ENCODE measurements at places on chromosomes 3 and 15. TPM values are rescaled to one million over a fixed set of nuclear protein-coding genes. Genes with fewer than 3 reads are reported as not detected.

DNA sequence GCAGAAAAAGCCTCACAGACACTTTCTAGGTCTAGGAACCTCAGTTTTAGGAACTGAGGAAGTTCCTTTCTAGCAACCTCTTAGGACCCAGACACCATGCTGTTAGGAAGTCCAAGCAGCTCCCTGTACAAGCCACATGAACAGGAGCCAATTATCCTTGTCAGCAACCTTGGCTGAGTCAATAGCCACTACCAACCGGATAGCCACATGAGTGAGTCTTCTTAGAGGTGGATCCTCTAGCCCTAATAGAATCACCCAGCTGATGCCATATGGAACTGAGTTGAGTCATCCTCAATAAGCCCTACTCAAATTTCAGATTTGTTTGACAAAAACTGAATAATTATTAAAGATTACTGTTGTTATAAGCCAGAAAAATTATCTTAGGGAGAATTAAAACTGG lies 256.2 kb downstream of the NLGN1 start:
- no peak for DNase-seq

DNA sequence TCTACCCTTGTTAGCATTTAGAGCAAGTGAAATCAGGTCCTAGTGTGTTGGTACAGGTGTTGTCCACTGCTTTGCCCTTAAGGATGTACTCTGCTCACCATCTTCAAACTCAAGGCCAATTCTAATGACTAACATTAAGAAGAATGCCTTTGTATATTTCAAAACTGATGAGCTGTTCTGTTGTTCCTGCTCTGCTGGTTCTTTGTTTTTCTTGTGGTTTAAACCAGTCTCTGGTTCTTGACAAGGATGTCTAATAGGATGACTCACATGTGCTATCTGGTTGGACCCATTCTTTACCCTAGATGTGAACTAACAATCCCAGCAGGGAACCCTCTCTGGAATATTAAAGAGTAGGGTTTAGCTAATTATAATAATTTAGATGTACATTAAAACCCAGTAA lies 17.3 kb downstream of the ABHD5 start:
- DNase-seq: no peak

GRCh38 chr3:118137778-118138177 lies 896.9 kb downstream of the IGSF11 start:
- no peak for DNase-seq

DNA sequence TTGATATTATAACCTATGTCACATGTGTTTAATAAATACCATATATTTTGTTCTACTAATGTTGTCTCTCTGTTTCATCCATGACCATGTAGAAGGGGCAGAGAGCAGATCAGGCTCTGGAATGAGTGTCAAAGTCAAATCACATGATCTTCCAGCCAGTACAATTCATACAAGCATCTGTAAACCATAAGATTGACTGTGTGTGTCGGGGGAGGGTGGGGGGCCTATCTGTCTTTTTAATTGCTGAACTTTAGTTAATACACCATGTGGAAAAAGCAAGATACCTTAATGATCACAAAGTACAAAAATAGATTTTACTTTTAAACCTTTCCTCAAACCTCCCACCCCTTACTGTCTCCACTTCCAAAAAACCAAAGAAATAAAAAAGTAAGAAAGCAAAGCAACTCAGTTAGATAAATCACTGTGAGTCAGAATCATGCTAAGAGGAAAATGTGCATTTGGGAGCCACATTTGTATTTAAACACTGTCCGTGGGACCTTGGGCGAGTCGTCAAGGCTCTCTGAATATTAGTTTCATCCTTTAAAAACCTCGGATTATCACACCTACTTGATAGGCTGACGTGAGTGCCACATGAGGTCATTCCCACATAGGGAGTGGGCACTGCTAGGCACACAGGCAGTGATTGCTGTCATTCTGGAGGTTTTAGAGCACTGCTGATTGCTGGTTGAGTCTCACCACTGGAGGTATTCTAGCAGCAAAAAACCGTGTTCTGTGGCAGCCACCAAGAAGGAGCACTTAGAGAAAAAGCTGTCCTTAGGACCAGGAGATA lies 21.0 kb upstream of the POLR2M start:
- no peak for DNase-seq

DNA sequence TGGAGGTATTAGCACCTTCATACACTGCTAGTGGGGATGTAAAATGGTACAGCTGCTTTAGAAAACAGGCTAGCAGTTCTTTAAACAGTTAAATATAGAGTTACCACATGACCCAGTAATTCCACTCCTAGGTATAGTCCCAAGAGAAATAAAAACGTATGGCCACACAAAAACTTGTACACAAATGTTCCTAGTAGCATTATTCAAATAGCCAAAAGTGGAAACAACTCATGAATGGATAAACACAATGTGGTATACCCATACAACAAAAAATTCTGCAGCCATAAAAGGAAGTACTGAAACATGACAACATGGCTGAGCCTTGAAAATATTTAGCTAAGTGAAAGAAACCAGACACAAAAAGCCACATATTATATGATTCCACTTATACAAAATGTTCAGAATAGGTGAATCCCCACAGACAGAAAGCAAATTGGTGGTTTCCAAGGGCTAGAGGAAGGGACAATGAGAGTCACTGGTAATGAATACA lies 40.8 kb upstream of the KLF13 start:
- no peak for DNase-seq

- DNase-seq: no peak
Measured at GRCh38 chr15:74869372-74869725, 3.8 kb downstream of the SCAMP2 start.

- DNase-seq: no peak
Measured at GRCh38 chr15:63075015-63075983, 32.8 kb downstream of the TPM1 start.

MEX3B gene
- total RNA-seq: 5.8 TPM

Data from OCI-LY7 (cell line).